Right ventricle myocardium inferior (tissue), 1 donor: ENCODE measurements at places on chromosomes 7 and 10.
A peak's percentile ranks its signal among the peaks of the same experiment; 100 is the strongest.

DNA sequence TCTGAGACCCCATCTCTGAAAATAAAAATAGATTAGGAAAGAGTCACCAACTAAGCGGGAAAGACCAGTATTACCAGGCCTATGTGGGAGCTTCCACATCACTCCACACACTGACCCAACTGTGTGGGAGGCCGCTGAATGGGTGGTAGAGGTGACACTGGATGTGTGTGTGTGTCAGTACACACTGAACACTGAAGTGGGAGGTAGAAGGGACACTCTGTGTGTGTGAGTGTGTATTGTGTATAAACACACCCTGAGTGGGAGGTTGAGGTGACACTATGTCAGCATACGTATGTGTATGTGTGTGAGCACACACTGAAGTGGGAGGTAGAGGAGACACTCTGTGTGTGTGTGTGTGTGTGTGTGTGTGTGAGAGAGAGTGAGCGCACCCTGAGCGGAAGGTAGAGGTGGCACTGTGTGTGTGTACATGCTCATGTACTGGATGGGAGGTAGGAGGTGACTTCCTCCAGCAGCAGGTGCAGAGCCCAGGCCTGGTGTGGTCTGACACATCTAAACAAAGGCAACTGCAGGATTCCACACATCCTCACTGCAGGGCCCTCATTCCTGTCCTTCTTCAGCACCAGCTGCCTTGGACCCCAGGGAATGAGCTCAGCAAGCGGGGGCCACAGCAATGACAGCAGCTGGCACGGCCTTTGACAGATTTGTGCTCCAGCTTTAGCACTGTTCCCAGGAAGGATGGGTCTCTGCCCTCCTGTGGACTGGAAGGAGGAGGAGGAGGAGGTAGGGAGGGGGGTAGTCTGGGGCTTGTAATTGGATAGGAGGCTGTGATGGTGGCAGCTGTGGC, 26.5 kb upstream of the RBM20 start:
- peak; percentile 66 for DNase-seq

DNA sequence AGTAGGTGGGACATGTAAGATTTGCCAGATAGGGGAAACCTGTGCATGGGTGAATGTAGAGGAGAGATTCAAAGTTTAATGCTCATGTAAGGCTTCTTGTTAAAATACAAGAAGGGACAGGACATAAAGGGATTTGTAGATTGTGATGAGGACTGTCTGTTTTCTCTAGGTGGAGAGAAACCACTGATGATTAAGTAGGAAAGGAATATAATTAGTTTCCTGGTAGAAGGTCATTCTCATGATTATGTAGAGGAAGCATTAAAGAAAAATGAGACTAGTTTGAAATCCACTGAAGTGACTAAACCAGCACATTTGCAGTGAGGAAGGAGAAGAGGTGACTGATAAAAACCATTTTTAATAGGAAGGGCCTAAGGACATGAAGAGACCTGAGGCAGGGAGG, 19.6 kb upstream of the MACC1 start:
- DNase-seq, result no peak

GRCh38 chr10:12535656-12536055, 186.3 kb downstream of the CAMK1D start:
- DNase-seq, result no peak

DNA sequence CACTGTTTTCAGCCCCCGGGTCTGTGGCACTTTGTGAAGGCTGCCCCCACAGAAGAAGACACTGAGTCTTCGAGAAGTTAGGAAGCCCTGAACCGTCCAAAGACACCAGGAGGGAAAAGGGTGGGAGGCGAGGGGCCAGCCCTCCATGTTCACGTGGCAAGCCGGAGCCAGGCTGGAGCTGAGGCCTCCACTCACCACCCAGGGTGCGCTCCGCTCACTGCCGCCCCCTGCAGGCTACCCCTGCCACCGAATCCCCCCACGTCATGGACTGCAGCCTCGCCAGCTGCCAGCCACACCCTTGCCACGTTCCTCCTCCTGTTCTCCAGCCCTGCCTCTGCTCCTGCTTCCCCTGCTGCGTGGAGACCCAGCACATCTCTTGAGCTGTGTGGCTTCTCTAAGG, 59.0 kb upstream of the EN2 start:
- no peak for DNase-seq

DNA sequence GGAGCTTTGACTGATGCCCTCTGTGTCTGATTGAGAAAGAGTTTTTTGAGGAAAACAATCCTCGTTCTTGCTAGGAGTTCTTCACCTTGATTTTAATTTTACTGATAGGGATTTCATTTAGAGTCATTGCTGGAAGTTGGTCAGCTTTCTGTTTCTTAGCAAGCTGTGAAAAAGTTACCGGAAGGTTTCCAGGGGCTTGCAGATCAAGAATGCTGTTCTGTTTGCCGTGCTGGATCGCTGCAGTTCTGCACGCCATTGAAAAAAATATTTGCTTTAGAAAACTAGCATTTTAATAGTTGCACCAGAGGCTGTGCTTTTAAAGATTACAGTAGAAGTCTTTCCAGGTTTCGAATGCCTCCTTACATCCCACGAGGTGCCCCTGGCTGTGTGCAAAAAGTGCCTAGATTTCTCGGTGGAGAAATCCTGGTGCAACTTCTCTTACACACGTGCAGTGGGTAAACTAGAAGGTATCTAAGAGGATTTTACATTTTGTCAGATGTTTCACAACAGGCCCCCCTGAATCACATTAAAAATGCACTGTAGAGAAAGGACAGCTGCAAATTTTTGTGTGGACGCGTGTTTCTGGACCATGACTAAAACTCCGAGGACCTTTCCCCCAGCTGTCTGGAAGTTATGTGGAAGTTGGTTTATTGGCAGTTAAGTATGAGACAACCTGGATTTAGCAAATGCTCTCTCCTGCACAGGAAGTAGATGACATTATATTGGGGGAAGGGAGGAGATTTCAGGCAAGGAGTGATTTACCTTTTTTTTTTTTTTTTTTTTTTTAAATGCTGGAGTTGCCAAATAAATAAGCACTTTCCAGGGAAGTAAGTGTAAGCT, 5.8 kb downstream of the TCF7L2 start:
- no peak for DNase-seq

GRCh38 chr7:4648111-4648510, 34.0 kb upstream of the FOXK1 start:
- no peak for DNase-seq

DNA sequence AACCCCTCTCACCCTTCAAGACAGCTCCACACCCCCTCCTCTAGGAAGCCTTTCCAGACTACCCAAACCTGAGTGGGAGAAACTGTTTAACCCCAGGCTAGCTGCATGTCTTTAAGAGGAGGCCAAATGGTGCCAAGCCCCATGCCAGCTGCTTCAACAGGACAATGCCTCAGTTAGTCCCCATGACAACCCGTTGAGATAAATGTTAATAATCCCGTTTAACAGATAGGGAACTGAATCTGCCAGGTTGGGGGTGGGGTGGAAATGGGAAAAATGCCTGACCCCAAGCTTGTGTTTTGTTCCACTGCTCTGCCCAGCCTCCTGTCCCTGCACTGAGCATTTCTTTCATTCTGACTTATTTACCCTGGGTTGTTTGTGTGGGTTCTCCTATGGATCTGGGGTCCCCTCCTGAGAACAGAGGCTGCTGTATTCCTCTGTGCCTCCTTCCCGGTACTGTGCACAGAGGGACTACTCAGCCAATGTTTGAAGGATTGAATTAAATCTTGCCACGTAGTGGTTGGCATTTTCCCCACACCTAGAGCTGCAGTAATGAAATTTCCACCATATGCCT, 452.6 kb upstream of the ZMIZ1 start:
- DNase-seq, result no peak
